Activated T-cell treated with anti-CD3 and anti-CD28 coated beads for 48 hours (primary cell): ENCODE measurements at places on chromosomes 6 and 20.

DNA sequence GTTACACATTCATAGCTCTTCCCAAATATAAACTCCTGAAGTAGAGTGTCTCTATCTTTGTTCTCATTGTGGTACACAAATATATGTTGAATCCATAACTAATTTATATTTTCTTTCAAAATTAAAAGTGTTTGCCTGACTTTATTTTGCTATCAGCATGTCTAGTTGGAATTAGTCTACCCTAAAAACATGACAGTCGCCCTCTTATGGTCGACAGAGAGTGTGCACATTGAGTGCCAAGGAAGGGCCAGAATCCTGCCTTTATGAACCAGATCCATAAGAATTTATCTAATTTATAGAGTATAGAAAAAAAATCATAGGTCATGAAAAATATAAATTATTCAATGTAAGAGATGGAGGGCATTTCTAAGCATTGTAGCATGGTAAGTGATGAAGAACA is 12.3 kb upstream of the DEFB112 start:
- DNase-seq = no peak

- DNase-seq = no peak
Measured at GRCh38 chr6:80022803-80023202, 18.4 kb downstream of the TTK start.

- DNase-seq = no peak
Measured at GRCh38 chr6:111301946-111302345, 181.1 kb downstream of the REV3L start.

DNA sequence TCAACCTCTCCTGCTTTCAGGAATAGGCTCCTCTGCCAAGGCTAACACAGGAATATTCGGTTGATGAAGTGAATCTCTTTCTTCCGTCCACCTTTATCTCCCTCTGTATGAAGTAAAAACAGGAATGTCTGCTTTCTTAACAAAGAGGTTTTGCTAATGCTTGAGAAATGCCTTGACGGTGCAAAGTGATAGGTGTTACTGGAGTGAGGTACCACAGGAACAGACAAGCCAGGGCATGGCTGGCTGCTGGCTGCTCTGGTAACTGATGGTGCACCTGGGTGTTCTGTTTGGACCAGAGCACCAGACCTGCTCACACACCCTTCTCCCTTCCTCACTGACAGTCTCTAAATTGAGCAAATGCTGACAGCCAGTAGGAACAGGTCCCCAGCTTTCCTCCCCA is 174.0 kb upstream of the FBXL4 start:
- DNase-seq = no peak

DNA sequence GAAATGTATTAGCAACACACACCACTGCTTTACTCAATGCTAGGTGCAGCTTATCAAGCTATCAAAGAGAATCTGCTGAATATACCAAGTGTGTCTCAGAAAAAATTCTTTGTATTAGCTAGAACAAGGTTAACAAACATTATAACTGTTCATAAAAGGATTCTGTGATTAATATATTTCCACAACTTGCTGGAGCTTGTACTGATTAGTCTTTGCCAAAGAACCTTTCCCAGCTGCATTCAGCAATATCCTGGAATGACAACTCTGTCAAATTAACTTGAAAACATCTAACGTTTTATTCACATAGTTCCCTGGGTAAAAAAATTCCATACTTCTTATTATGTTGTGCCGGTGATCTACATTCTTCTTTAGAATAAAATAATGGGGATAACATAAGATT is 252.7 kb downstream of the FOXC1 start:
- no peak for DNase-seq

DNA sequence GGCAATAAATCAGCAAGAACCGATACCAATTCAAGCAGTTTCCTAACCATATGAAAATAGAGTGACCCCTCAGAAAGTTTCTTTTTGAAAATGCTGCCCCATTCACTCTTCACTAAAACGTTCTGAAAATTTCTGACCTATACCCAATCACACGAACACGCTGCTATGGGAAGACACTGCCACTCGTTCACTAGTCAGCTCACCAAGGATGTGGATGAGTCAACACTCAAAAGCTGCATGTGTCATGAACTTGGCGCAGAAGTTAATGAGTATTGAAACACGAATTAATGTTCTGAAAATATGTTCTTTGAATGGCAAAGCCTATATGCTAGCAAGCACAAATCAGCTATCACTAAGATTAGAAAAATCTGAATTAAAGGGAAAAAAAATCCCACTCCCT is 84.2 kb downstream of the PREP start:
- no peak for DNase-seq

- no peak for DNase-seq
Measured at GRCh38 chr6:22764496-22764895, 195.1 kb downstream of the HDGFL1 start.

DNA sequence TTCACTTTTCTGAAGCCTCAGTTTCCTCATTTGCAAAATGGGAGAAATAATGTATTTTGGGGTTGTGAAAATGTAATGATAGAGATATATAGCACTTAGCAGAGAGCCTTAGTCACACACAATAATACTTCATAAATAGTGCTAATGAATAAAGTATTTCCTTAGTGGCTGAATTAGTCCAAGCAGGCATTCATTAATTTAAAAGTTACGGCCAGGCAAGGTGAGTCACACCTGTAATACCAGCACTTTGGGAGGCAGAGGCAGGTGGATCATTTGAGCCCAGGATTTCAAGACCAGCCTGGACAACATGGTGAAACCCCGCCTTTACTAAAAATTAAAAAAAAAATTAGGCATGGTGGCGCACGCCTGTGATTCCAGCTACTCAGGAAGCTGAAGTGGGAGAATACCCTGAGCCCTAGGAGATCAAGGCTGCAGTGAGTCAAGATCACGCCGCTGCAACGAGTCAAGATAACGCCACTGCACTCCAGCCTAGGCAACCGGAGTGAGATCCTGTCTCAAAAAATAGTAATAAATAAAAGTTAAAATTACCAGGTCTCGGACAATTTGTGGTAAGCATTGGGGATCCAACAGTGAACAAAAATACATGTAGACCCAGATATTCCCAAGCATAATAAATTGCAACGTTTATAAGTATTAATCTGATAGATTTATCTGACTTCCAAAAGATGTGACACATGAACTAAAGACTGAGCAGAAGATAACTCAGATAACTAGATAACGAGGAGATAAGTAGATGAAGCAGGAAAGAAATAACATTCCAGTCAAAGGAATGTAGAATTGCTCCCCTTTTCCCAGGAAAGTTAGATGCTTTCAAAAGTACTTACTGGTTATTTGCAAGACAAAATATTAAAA is 2.1 kb upstream of the IBTK start:
- no peak for DNase-seq

- no peak for DNase-seq
Measured at GRCh38 chr20:61778495-61778863, 287.2 kb downstream of the TAF4 start.
